ENCODE measurements at places on chromosomes 3 and 15. TPM values are rescaled to one million over a fixed set of nuclear protein-coding genes. Genes with fewer than 3 reads are reported as not detected.

MYRIP gene
- 30.0 TPM for total RNA-seq

TEX55 gene
- total RNA-seq = not detected

REC114 gene
- total RNA-seq = not detected

LOXL1 gene
- total RNA-seq = 0.68 TPM

COL8A1 gene
- total RNA-seq = 653 TPM

C3orf22 gene
- total RNA-seq = not detected

LRTM1 gene
- not detected for total RNA-seq

RNF123 gene
- 30.5 TPM for total RNA-seq

FSD2 gene
- total RNA-seq = not detected

PLCH1 gene
- under 0.01 TPM for total RNA-seq

TRIP4 gene
- total RNA-seq = 10.7 TPM

SPATA12 gene
- total RNA-seq = 0.17 TPM

PRR20G gene
- not detected for total RNA-seq

IMP3 gene
- total RNA-seq = 81.7 TPM

FILIP1L gene
- 42.7 TPM for total RNA-seq

ACSBG1 gene
- total RNA-seq = not detected

SLC9C1 gene
- total RNA-seq = 0.85 TPM

PCOLCE2 gene
- total RNA-seq = 0.23 TPM

LYZL4 gene
- not detected for total RNA-seq

All from dermis blood vessel endothelial cell (primary cell).